NCI-H226 (cell line): ENCODE measurements at places on chromosomes 16 and 17.

DNA sequence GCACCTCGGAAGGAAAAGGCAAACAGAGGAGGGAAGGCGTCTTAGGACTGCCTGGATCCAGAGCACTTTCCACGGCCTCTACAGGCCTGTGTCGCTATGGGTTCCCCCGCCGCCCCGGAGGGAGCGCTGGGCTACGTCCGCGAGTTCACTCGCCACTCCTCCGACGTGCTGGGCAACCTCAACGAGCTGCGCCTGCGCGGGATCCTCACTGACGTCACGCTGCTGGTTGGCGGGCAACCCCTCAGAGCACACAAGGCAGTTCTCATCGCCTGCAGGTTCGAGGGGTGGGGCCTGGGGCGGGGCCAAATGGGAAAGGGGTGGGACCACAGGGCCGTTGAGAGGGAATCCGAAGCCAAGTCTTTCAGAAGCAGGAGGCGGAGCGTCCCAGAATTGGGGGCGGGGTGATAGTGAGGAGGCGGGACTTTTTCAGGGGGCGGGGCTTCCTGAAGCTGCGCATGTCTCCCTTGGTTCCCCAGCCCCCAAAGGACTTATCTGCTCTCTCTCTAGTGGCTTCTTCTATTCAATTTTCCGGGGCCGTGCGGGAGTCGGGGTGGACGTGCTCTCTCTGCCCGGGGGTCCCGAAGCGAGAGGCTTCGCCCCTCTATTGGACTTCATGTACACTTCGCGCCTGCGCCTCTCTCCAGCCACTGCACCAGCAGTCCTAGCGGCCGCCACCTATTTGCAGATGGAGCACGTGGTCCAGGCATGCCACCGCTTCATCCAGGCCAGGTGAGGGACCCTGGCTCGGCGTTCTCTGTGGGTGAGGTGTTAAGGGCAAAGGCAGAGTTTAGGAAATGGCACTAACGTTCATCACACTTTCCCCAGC is 939 bp downstream of the BCL6B start:
- peak; percentile 76 for DNase-seq

DNA sequence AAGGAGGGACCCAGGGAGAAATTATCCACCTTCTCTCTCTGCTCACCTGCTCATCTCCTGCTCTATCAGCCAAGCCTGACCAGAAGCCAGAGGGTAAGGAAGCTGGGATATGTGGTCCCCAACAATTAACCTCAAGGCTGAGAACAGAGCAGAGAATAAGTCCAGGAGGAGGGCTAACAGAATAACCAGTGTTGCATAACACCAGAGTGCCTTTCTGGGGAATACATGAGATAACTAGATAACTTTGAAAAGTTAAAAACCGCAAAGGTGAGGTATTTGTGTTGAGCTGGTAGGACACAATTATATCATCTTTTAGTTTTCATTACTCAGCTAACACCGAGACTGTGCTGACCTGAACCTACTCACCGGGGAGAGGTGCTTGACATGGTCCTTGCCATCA is 180.8 kb downstream of the SALL1 start:
- no peak for DNase-seq

DNA sequence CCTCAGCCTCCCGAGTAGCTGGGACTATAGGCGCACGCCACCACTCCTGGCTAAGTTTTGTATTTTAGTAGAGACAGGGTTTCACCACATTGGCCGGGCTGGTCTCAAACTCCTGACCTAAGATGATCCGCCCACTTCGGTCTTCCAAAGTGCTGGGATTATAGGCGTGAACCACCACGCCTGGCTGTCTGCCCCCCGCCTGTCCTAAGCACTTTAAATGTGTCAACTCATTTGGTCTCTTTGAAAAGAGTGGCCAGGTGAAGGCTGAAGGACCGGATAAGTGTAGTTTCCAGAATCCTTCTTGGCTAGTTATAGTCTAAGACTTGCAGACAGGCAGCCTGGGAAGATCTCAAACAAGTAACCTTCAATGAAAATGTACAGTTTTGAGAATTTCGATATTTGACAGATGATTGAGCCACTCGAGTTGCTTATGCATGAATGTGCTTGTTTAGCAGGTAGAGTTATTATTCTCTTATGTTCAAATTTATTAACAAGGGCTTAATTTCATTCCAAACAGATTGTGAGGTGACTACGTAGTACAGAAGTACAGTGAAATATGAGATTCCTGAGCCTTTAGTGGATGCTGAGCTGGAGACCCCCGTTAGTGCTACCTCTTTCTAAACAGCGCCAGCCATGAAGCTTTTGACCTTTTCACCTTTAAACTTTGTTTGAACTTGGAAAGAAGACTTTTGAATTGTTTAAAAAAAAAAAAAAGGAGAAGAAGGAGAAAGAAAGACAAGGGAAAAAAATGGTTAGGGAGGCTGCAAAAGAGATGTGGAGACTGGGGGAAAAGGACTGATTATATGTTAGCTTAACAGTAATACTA is 164.4 kb upstream of the TBX2 start:
- DNase-seq: no peak

DNA sequence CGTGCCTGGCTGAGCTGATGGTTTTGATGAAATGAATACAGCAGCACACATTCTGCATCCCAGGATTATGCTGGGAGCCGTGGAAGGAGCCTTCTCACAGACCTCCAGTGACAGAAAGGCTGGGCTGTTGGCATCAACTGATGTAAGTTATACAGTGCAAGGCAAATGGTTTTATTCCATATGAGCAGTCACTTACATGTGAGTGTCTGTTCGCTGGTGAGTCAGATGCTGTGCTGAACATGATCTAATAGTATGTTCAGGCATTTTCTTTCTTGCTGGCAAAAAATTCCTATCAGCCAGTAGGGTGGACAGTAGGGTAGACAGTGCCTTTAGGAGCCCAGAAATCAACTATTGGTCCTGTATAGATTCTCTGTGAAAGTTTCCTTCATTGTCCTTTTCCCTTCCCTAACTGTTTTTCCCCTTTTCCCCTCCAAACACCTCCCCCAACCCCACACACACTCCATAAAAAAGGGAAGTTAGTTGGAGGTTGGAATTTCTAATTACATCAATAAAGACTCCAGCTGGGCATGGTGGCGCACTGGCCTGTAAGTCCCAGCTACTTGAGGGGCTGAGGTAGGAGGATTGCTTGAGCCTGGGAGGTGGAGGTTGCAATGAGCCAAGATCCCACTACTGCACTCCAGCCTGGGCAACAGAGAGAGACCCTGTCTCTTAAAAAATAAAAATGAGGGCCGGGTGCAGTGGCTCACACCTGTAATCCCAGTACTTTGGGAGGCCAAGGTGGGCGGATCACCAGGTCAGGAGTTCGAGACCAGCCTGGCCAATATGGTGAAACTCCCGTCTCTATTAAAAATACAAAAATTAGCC is 36.2 kb downstream of the LDHD start:
- DNase-seq: peak; percentile 46

DNA sequence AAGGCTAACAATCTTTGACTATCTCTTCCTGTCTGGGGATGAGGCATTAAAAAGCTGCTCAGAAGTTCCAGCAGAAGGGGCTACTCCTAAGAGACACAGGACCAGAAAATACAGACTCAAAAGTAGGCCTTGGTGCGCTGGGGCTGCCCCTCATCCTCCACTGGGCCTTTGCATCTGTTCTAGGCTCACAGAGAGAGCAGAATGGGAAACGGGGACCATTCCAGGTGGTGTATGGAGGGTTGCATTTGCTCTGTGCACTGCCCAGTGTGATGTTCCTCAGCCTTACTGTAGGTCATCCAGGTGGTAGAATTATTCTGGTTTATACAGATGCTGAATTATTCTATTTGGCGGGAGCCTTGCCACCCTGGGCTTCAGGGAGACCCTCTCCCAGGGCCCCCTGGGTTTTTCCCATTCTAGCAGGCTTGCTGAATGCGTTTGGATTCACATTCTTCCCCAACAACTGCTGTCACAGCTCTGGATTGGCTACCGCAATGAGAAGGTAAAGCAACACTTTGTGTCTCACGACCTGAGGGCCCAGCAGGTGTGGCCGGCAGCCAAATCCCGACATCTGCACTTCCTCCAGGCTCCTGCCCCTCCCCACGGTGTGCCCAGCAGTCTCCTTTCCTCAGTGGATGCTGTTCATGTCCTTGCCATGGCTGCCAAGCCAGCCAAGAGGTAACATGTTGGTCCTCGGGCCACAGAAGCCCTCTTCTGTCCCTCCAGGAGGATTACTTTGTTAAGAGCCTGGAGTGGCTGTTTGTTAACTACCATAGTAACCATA is 25.0 kb upstream of the ZNHIT3 start:
- DNase-seq: no peak

- DNase-seq: peak; percentile 2
Observed at GRCh38 chr16:25838724-25839186, 147.0 kb downstream of the HS3ST4 start.

GRCh38 chr17:34312080-34312479 is 7.2 kb upstream of the CCL8 start:
- no peak for DNase-seq

GRCh38 chr16:8730335-8730915 is 56.0 kb downstream of the ABAT start:
- DNase-seq: no peak

DNA sequence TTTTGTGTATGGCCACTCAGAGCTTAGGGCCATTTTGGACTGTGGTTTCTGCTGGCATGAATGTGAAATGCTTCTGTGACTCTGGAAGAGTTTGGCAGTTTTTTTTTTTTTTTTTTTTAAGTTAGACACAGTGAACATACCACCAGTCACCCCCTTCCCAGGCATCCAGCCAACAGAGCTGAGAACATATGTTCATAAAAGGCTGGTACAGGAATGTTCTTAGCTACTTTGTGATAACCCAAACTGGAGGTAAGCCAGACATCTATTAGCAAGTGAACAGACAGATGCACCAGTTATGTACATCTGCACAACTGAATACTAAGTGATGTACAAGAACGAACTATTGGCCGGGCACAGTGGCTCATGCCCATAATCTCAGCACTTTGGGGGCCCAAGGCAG is 92.7 kb downstream of the ABCC1 start:
- DNase-seq: peak; percentile 96

- no peak for DNase-seq
Observed at GRCh38 chr17:75348386-75349012, 57.0 kb downstream of the GRB2 start.

DNA sequence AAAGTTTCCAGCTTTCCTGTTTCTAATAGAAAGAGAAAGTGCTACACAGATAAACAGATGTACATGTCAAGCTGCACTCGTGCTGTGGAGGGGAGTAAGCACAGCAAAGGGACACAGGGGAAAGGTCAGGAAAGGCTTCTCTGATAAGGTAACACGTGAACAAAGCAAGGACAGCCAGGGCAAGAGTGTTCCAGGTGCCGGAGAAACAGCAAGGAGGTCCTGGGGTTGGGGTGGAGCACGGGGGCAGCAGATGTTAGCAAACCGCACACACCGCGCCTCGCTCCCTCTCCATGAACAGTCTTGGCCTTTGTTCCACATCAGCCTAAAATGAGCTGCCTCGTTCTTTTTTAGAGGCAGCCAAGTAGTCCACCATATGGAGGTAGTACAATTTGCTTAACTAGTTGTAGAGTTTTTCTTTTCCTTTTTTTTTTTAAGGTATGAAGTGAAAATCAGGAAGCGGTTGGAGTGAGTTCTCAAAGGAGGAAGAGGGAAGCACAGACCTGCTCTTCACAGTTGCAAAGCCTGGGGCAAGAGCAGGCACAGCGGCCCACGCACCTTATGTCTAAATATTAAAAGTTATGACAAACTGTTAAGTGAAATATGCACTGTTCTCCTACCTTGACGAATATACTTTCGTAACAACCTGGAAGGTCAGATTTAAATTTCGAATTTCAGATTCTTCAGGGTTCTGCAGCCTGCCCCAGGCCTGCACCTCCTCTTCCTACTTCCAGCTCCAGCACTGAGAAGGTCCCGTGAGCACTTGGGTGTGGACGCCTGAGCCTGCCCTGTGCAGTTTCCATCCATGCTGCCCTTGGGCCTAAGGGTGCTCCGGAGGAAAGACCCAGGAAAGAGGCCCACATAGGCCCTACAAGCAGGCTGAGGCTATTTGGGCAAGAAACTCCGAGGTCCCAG is 41.5 kb upstream of the RPH3AL start:
- DNase-seq: no peak

DNA sequence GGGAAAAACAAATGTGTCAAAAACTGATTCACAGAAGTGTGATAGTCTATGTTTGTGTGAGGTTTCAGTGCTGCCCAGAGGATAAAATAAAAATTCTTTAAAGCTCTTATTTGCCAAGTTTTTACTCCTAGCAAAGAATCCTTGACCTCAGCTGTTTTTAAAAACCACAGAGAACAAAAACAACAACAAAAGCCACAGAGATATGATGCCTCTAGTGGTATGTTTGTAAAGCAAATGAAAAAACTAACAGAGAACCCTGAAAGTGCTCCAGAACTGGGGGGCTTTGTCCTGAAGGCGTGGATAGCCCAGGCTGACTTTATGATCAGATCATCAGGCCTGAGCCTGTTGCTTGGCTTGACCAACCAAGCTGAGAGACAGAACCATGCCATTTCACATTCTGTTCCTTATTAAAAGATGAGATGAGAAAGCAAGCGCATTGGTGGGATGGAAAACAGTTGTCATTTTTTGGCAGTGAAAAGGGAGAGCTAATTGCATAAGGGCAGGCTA is 411.0 kb downstream of the CPPED1 start:
- DNase-seq: no peak

DNA sequence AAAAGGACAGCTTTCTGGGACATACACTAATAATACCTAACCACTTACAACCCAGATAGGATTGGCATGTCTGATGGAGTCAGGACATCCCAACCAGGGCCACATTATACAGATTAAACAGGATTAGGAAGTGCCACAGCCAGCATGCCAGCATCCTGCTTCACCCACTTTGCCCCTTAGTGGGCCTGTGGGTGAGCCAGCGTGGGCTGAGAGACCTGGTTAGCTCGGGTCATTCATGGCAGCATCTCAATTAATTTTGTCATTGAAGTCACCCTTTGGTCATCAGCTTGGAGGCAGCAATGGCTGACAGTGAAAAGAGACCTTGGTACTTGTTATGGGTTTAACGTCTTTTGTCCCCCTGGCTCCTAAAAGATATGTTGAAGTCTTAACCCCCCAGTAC is 29.9 kb upstream of the SLC6A2 start:
- DNase-seq: no peak

GRCh38 chr16:85586380-85587104 is 26.6 kb upstream of the GSE1 start:
- DNase-seq: no peak
